ENCODE measurements at places on chromosomes 12 and 14.

DNA sequence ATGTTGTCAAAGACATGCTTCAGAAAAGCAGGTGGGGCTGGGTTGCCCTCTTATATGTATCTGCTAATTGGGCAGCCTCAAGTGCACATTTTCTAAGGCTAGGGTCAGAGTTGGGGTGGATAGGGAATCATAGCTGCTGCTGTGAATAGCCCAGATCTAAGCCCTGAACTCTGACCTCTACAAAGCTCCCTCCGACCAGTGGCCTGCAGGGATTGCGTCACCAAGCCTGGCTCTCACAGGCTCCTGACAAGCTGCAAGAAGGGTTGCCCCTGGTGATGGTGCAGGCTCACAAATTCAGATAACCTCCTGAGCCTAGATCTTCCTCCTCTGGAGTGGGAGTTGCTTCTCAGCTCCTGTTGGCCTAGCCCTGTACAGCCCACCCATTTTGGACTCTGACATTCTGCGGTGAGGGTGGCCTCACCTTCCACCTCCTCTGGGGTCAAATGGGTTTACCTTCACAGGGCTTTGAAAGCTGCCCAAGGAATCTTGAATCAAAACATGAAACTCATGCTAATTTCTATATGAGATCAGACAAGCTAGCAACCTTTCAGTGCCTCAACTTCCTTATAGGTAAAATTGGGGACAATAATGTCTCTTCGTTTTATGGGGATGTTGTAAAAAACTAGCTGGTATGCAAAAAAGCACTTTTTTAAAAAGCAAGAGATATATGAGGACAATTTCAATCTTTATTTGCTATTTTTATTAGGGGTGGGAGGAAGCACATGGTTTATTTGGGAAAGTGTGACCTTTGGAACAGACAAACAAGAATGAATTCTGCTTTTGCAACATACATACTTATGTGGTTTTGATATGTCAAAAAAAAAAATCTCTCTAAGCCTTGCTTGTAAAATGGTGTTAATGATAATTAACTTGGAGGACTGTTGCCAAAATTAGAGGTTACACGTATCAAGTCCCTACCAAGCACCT, 4.9 kb upstream of the SUSD6 start:
- DNase-seq = no peak

DNA sequence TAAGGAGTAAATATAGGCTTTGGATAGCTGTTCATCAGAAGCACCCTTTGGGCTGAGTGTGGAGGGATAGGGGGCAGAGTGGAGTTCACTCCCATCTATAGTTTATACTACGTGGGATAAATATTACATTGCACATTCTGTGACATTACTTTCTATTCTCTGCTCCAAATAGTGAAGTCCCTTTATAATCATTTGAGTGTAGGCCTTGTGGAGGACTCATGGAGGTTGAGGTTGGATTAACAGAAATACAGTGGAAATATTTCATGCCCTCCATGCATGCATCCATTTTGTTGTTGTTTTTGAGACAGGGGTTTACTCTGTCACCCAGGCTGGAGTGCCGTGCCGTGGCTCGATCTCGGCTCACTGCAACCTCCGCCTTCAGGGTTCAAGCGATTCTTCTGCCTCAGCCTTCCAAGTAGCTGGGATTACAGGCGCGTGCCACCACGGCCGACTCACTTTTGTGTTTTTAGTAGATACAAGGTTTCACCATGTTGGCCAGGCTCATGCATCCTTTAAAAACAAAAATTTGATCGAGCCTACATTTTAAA, 1.4 kb downstream of the CHPT1 start:
- peak; percentile 27 for DNase-seq

DNA sequence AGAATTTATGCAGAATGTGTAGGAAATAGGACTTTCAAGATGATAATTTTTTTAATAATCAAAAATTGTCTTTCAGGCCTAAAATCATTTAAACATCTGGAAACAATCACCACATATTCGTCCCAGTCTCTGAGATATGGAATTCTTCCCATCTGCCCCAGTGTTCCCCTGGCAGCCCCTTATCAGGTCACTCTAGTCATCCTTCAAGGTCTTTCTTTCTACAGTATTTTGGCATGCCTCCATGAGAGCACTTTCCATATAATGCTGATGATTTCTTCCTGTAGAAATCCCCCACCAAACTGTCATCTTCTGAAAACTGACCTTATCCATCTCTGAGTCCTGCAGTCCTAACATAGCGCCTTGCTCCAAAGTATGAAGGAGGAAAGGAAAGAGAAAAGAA, 422.1 kb downstream of the RPS29 start:
- DNase-seq = no peak

DNA sequence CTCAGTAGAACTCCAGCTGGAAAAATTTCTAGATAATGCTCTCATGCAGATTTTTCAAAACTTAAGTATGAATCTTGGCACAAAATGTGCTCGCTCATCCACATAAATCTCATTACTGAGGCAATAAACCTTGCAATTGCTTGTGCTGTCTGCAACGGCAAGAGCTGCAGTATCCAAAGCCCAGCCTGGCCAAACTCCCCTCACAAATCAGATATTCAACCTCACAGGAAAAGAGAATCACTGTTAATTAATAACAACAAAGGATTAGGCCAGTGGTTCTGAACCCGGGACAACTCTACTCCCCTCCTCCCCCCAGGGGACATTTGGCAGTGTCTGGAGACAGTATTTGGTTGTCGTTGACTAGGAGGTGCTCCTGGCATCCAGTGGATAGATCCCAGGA, 19.2 kb upstream of the CORO1C start:
- DNase-seq = peak; percentile 35

GRCh38 chr14:26163761-26164160, 434.1 kb downstream of the NOVA1 start:
- DNase-seq = no peak
